ENCODE measurements at places on chromosomes 13 and 19. TPM values are rescaled to one million over a fixed set of nuclear protein-coding genes. Genes with fewer than 3 reads are reported as not detected.

DNA sequence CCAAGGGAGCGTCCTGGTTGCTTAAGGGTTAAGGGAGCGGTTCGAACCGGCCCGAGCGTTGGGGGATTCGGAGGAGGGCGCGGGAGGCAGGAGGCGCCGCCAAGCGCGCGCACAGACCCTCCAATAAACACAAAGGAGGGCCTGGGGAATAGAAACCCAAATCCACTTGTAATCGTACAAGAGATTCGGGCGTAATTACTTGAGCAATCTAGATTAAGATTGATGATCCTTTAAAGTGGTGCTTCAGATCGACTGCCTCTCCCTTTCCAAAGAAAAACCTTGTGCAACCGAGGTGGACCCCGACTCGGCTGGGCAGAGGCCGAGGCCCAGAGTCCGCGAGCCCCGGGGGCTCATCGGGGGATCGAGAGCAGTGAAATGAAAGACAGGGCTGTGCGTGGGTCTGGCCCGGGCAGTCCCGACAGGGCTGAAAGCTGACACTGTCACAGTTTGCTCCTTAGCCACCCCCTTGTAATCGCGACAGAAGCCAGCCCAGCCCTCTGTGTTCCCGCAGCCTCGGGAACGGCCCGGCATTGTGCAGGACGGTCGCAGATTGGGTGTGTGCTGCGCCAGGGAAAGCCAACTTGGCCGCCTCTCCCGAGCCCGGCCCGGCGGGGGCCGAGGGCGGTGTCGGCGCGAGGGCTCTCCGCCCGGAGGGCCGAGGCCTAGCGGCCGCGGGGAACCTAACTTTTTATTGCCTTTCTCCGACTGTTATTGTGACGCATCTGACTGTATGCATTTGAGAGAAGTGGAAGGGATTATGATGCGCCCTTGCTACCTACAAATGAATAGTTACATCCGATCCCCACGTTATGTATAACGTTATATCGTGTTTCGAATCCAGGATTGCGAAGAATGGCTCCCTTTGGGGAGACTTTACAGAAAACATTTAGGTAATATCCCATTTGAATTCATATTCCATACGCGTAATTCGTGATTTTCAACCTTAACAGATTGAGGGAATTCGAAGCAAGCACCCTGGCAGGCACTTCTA, 5.5 kb downstream of the MAB21L1 start:
- DNase-seq, result no peak

ODAD3 gene
- 2.0 TPM for total RNA-seq

KIR2DL4 gene
- total RNA-seq, result not detected

F2RL3 gene
- 4.9 TPM for total RNA-seq

DNA sequence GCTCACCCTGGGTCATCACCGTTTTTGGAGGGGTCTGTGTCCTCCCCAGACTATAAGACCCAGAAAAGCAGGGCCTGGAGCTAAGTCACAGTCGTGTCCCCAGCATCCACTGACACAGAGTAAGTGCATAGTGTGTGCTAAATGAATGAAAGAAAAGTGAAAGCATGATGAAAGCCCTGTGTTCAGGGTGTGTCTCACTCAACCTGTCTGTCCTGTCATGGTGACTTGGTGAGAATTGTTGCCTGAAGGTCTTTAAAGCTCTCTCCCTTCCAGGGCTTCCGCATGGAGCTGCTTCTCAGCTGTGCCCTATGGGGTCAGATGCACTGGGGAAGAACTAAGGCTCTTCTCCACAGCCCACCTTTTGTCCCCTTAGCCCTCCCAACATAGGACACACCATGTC, 20.5 kb upstream of the IGFL1 start:
- DNase-seq, result no peak

- no peak for DNase-seq
Observed at GRCh38 chr19:42422092-42422900, 4.9 kb downstream of the LIPE start.

- no peak for DNase-seq
Observed at GRCh38 chr13:76438050-76438449, 448.2 kb downstream of the KCTD12 start.

- DNase-seq, result no peak
Observed at GRCh38 chr19:52170304-52170703, 1.1 kb downstream of the ZNF836 start.

GRCh38 chr19:55339889-55340783, 460 bp downstream of the KMT5C start:
- DNase-seq, result no peak

ZNF665 gene
- total RNA-seq, result 6.6 TPM

GRCh38 chr19:4345342-4346019, 2.1 kb downstream of the MPND start:
- no peak for DNase-seq

DNA sequence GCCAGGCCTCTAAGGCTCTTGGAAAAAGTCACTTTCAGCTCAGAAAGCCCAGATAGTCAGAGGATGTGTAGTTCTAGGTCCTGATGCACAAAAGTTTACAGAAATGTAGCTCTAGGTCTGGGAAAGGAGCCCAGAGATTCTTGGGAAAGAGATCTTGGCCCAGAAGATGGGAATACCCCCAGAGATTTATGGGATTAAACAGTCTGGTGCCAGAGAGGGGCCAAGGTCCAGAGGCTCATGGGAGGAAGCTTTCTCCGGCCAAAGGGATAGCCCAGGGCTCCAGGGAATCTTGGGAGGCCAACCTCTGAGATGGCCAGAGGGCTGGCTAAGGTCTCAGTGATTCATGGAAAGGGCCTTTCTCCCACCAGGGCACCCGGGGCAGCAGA, 15.2 kb downstream of the BCAT2 start:
- no peak for DNase-seq

GRCh38 chr19:35040826-35041547, 534 bp upstream of the HPN start:
- peak; percentile 38 for DNase-seq

DNA sequence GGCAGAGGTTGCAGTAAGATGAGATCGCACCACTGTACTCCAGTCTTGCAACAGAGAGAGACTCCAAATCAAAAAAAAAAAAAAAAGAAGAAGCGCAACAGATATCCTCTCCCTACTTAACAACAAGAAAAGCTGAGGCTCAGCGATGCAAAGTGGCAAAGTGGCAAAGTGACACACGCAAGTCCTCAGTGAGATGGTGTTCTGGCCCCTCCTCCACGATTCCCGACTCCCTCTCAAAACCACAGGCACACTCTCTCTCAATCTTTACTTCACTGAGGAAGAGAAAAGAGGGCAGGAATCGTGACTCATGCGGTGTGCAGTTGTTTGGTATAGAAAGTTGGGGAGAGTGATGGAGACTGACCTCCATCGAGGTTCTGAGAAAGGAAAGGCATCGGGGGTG, 12.6 kb downstream of the FFAR2 start:
- DNase-seq, result no peak

DNA sequence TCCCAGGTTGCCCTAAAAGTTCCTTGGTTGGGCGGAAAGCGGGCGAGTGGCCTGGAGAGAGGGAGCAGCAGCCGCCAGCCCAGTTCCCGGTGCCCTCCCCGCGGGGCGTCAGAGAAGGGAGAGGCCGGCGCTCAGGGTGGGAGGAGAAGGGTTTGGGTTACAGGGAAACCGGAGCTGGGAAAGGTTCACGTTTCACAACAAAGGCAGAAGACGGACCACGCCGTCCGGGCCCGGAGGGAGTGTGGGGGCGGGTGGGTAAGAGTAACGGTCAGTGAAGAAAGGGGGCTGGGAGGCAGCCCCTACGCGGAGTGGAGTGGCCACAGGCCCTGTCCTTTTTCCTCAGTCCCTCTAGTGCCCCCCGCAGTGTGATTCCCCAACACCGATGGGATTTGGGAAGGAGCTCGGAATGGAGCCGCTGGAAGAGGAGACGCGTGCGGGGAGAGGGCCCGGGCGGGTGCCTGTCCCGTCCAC, 1.6 kb downstream of the SIX5 start:
- no peak for DNase-seq

GRCh38 chr13:28583651-28584091, 75.3 kb upstream of the POMP start:
- DNase-seq, result no peak

RNASEH2B gene
- total RNA-seq, result 37.2 TPM

- no peak for DNase-seq
Observed at GRCh38 chr13:112779856-112780604, 90.2 kb downstream of the ATP11A start.

- DNase-seq, result no peak
Observed at GRCh38 chr13:89541091-89542030, 1806.1 kb upstream of the MIR17HG start.

GRCh38 chr13:42279986-42280385, 8.0 kb downstream of the AKAP11 start:
- DNase-seq, result no peak

GRCh38 chr19:30153326-30154210, 211.5 kb downstream of the URI1 start:
- no peak for DNase-seq

DNA sequence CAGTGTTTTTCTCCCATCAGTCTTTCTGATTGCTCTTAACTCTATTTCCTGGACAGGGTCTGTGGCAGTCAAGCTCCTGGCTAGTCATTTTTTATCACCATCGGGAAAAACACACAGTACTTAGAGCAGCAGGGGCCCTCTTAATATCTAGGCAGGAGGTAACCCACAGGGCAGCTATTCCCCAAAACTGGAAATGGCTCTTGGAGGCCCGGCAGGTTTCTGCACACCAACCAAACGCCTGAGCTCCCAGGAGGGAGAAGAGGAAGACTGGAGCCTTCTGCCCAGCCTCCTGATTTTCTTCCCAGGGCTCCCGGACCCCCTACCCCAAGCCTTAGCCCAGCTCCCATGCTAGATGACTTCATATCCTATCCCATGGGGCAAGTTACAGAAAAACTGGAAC, 49.3 kb upstream of the VSTM2B start:
- no peak for DNase-seq

DNA sequence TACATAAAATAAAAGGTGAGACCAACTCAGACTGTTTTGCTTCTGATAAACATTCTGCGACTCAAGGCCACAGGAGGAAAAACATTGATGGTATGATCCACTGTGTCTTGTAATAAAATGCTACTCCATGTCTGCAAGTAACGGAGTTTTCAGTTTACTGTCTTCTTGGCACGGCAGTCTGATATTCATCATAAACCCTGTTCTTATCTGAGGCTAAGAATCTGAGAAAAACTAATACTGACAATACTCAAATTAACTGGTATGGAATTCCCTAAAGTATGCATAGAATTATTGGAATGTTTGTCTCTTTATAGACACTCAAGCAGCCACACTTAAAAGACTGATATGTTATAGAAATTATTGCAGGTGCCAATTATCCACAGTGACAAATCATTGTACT, 125.5 kb downstream of the TBC1D4 start:
- DNase-seq, result no peak

DNA sequence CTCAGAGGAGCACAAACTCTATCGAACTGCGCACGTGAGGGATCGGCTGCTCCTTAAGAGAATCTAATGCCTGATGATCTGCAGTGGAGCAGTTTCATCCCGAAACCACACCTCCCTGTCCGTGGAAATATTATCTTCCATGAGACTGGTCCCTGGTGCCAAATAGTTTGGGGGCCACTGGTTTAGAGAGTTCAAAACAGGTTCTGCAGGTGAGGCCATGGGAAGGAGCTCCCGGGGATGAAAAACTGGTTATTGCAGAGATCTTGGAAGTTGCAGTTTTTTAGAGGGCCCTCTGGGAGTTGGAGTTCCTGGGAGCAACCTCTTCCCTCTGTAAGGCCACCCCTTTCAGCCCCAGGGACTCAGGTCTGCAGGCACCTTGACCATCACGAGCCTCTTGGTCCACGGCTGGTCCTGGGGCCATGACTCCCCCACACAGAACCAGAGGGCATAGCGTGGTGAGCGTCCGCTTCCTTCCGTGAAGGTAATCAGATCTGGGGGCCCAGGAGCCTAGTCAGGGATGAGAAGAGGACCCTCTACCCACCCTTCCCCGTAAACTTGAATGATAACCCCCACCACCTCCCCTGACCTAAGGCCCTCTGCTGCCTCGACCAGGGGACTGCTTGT, 5.2 kb downstream of the IRF3 start:
- DNase-seq, result no peak

GRCh38 chr19:35309481-35310279, 17.7 kb downstream of the MAG start:
- no peak for DNase-seq

GRCh38 chr13:21967871-21968270, 297.0 kb downstream of the FGF9 start:
- DNase-seq, result no peak

LGALS16 gene
- total RNA-seq, result not detected

DNA sequence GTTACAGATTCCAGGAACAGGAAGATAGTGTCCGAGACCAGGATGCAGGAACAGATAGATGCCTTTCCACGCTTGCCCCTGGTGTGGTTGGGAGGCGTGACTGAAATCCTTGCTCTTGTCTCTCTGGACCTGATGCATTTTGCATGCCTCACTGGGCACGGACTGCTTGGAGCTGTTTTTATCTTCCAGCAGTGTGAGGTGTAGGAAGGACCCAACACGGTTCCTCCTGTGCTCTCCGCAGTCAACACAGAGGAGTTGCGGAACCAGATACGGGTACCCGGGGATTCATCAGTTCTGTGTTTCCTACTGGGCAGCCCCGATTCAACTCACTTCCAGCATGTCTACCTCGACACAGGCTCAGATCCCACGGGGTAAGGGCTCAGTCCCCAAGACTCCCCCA, 6.5 kb downstream of the DOT1L start:
- DNase-seq, result no peak

SPTBN4 gene
- total RNA-seq, result 7.0 TPM

DNA sequence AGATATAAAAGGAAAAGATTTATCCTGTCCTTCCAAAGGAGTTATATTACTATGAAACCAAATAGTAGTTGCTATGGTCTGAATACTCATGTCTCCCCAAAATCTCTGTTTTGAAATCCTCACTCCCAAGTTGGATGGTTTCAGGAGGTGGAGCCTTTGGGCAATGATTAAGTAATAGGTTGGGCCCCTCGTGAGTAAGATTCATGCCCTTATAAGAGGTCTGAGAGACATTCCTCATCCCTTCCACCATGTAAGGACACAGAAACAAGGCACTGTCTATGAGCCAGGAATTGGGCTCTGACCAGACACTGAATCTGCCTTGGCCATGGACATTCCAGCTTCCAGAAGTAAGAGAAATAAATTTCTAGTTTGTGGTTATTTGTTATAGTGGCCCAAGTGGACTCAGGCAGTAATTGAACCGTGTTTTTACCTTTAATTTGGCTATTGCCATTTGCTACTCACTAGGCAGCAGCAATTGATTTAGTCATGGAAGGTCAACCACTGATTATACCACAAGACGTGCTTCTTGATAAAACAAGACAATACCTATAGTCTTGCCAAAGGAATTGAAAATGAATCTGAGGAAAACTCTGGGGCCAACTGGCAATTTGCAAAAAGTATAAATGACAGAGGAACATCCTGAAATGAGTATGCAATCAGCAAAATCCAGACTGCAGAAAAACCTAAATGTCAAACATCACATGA, 717.4 kb upstream of the SPRY2 start:
- DNase-seq, result no peak

VSTM1 gene
- not detected for total RNA-seq

PLPPR3 gene
- not detected for total RNA-seq

DNA sequence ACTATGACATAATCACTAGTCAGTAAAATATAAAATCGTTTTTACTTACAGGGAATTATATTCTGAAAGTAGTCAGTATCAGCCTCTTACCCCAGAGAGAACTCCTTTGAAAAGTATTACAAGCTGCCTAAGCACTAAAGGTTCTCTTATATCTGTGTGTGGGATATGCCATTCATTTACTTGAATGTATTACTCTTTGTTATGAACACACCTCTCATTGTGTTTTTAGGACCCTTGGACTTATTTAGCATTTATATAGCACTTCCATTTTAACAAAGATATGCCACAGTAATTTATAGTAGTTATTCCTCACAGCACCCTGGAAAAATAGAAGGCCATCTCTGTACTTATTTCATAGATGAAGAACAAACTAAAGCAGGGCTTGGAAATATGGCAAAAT, 1178.0 kb downstream of the OLFM4 start:
- no peak for DNase-seq

- DNase-seq, result no peak
Observed at GRCh38 chr13:76758738-76759137, 127.5 kb downstream of the KCTD12 start.

ZNF471 gene
- total RNA-seq, result 3.9 TPM
